ENCODE measurements at places on chromosomes 1 and 21.

GRCh38 chr1:103492003-103492625 is 33.4 kb upstream of the RNPC3 start:
- no peak for DNase-seq

GRCh38 chr1:46248122-46248920 is 758 bp downstream of the RAD54L start:
- no peak for DNase-seq

DNA sequence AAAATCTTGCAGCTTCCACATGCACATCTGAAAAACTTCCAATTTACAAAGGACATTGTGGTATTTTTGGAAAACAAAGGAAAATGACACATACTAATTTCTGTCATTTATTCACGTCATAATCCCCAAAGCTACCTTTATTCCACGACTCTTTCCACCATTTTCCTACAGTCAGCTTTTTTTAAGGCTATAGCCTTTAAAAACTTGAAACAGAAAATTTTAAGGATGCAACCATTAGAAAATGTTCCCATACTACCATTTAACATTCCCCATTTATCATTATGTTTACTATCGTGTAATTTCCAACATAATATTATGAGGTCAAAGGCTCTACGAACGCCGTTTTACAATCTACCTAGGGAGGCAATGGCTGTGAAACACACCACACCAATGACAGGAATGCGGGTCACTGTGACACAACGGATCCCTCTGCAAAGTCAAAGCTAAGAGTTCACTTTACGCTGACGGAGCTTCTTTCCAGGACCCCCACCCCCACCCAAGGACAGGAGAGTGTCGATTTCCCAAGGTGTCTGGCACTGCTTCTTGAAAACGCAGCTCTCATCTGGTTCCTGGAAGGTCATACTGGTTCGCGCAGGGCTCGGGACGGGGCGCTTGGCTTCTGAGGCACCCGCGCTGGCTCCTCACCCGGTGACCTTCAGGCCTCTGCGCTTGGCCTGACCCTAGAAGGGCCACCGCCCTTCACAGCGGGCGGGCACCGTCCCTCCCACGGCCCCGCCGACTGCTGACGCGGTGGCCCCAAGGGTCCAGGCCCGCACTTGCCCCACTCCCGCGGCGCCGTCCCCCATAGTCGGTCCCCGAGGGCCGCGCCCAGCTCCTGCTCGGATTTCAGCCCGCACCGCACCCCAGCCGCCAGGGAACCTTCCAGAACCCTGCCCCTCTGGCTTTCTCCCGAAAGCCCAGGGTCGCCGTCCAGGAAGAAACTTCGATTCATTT is 50.5 kb upstream of the ATF3 start:
- peak; percentile 81 for DNase-seq

- DNase-seq = no peak
Observed at GRCh38 chr1:19113697-19114092, 96.4 kb downstream of the UBR4 start.

DNA sequence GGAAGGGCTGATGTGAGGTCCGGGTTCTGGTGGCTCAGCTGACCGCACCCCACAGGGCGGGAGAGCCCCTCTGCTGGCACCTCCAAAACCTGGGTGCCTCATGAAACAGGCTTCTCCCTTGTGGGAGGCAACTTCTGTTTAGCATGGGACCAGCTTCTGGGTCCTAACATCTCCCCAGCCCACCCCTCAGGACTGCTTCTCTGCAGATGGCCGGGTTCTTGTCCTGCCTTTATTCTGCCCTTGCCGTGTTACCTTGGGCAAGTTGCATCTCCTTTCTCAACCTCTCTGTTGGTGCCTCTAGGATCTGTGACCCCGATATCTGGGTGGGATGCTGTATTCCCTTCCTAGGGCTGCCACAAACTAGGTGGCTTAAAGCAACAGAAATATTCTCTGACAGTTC is 15.0 kb upstream of the TTC22 start:
- no peak for DNase-seq

DNA sequence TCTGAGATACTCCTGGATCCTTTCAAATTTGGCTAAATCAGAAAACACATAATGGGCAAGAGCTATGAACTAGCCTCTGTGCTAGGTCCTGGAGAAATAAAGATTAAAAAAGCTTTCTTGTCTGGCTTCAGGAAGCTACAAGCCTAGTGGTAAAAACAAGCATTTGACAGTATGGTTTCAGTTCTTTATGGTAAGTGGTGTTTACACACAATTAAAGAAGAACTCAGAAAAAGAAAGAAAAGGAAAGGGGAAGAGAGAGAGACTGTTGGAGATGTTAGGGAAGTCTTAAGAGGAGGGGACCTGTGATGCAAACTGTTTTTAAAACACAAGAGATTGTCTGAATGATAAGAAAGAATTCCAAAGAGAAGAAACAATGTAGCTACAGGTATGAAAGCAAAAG is 1.8 kb downstream of the OR10J1 start:
- DNase-seq = no peak

GRCh38 chr1:84339503-84339902 is 38.0 kb downstream of the SAMD13 start:
- no peak for DNase-seq

GRCh38 chr1:237206065-237206414 is 164.1 kb downstream of the RYR2 start:
- no peak for DNase-seq

GRCh38 chr1:91757763-91758460 is 128.0 kb downstream of the TGFBR3 start:
- no peak for DNase-seq

- no peak for DNase-seq
Observed at GRCh38 chr1:41428738-41429640, 55.5 kb downstream of the EDN2 start.

DNA sequence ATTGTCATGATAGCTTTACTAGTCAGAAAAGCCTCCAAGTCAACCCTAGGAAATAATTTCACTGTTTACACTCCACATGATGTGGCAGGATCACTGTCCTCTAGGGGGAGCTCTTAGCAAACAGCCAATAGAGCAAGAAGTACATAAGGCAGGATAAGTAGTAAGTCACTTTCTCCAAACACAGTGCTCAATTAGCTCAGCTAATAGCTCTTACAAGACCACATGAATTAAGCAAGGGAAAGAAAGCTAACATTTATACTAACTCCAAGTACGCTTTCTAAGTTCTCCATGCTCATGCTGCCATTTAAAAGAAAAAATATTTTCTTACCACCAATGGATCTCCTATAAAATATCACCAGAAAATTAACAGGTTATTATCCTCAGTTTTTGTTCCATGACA is 66.9 kb upstream of the LRIF1 start:
- no peak for DNase-seq

DNA sequence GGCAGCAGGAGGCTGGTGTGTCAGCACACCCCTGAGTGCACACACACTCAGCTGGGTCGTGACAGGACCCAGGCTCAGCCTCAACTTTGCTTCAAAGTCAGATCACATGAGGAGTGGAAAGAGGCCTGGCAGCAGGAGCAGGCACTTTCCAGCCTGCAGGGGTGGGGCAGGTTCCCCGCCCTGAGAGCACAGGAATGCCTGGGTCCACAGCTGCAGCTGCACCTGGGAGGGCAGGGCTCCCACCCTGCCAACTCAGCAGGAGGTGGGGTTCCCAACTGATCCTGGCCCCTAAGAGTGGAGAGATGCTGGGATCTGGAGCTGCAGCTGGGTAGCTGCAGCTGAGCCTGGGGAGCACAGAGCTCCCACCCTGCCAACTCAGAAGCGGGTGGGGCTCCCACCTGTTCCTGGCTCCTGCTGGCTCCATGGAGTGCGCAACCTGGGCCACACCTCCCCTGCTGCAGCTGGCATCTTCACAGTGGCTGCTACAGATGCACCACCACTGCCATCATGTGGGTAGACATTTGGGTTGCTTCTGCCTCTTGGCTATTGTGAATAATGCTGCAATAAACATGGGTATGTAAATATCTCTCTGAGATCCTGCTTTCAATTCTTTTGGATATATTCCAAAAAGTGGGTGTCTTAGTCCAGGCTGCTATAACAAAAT is 415.4 kb downstream of the TTLL7 start:
- DNase-seq = no peak

DNA sequence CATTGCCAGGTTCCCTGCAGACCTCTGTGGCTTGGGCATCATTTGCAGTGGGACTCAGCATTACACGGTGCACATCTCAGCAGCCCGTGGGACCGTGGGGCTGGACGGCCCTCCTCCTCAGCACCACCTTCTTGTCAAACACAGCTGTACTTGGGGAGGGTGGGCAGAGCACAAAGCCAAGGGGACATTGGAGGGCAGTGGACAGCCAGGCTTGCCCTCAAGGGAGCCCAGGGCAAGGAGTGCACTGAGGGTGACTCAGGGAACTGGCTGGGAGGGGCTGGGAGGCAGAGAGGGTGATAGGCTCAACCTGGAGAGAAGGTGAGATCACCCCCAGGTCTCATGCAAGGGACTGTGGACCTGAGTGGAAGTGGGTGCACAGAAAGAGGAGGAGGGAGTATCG is 3.4 kb downstream of the CAPN9 start:
- DNase-seq = no peak

GRCh38 chr1:64184003-64184440 is 19.4 kb upstream of the UBE2U start:
- no peak for DNase-seq

- DNase-seq = no peak
Observed at GRCh38 chr1:245094954-245095353, 59.8 kb upstream of the KIF26B start.

- no peak for DNase-seq
Observed at GRCh38 chr1:58035523-58035922, 511.0 kb downstream of the OMA1 start.

GRCh38 chr1:33146003-33146402 is 35.8 kb downstream of the TRIM62 start:
- no peak for DNase-seq

DNA sequence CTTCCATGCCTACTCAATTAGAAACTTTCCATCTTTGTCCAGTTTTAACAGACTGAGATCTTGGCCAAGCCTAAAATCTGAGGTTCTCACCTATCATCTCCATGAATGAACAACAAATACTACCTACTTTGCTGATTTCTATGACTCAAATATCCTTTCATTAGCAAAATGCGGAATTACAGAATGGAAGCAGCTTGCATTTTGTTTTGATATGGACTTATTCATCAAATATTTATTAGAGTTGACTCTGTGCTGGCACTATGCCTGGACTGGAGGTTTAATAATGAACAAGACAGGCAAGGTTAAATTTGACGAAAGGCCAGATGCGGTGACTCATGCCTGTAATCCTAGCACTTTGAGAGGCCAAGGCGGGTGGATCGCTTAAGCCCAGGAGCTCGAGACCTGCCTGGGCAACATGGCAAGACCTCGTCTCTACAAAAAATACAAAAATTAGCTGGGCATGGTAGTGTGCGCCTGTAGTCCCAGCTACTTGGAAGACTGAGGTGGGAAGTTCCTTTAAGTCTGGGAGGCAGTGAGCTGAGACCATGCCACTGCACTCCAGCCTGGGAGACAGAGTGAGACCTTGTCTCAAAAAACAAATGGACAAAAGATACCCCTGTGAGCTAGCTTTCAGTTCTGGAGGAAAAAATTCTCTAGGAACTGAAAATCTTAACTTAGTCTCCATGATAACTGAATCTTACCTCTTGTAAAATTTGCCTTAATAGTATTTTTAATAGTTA is 29.4 kb upstream of the SOD1 start:
- DNase-seq = no peak

- no peak for DNase-seq
Observed at GRCh38 chr1:151970128-151970527, 23.5 kb downstream of the S100A10 start.

DNA sequence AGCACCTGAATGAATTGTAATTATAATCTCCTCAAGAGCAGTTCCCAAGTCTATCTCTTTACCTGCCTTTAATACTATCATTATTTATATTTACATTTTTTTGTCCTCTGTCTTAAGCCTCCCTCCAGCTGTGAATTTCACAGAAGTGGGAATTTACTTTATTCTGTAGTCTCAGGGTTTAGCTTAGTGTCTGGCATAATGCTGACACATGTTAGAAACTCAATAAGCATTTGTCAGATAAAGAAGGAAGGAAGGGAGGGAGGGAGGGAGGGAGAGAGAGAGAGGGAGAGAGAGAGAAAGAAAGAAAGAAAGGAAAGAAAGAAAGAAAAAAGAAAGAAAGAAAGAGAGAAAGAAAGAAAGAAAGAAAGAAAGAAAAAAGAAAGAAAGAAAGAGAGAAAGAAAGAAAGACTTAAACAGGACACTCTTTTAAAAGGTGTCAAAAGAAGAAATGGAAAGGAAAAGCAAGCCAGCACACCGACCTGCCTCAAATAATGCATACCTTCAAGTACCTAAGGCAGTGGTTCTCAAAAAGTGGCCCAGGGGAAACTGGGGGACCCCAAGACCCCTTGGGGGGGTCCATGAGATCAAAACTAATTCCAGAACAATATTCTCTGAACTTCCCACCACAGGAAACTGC is 1.8 kb upstream of the PGLYRP4 start:
- DNase-seq = no peak

GRCh38 chr1:248631354-248632008 is 3.4 kb downstream of the OR2T11 start:
- no peak for DNase-seq

GRCh38 chr1:209265301-209265700 is 318.2 kb upstream of the CAMK1G start:
- DNase-seq = no peak

DNA sequence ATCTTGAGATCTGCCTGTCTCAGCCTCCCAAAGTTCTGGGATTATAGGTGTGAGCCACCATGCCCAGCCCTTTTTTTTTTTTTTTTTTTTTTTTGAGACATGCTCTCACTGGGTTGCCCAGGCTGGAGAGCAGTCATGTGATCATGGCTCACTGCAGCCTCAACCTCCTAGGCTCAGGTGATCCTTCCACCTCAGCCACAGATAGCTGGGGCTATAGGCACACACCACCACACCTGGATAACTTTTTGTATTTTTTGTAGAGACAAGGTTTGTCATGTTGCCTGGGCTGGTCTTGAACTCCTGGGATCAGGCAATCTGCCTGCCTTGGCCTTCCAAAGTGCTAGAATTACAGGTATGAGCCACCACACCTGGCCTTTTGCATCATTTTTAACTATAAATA is 17.7 kb upstream of the PRRC2C start:
- no peak for DNase-seq

- no peak for DNase-seq
Observed at GRCh38 chr1:59215766-59216291, 81.1 kb upstream of the FGGY start.

DNA sequence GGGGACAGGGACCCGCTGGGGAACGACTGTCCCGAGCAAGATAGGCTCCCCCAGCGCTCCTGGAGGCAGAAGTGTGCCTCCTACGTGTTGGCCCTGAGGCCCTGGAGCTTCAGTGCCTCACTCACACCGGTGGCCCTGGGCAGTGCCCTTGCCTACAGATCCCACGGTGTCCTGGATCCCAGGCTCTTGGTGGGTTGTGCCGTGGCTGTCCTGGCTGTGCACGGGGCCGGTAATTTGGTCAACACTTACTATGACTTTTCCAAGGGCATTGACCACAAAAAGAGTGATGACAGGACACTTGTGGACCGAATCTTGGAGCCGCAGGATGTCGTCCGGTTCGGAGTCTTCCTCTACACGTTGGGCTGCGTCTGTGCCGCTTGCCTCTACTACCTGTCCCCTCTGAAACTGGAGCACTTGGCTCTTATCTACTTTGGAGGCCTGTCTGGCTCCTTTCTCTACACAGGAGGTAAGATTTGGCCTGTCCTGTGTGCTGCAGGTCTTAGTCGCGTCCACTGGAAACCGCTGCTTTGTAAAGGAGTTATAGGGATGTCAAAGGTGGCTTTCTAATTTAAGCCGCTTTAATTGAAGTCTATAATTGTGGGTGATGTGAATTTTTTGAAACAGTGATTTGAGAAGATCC is 717 bp downstream of the UBIAD1 start:
- no peak for DNase-seq

GRCh38 chr1:169697755-169698154 is 13.7 kb downstream of the SELL start:
- DNase-seq = no peak
